ENCODE measurements at places on chromosomes 6 and 20. TPM values are rescaled to one million over a fixed set of nuclear protein-coding genes. Genes with fewer than 3 reads are reported as not detected.

GRCh38 chr6:95159557-95159956 lies 417.8 kb upstream of the MANEA start:
- no peak for DNase-seq

DNA sequence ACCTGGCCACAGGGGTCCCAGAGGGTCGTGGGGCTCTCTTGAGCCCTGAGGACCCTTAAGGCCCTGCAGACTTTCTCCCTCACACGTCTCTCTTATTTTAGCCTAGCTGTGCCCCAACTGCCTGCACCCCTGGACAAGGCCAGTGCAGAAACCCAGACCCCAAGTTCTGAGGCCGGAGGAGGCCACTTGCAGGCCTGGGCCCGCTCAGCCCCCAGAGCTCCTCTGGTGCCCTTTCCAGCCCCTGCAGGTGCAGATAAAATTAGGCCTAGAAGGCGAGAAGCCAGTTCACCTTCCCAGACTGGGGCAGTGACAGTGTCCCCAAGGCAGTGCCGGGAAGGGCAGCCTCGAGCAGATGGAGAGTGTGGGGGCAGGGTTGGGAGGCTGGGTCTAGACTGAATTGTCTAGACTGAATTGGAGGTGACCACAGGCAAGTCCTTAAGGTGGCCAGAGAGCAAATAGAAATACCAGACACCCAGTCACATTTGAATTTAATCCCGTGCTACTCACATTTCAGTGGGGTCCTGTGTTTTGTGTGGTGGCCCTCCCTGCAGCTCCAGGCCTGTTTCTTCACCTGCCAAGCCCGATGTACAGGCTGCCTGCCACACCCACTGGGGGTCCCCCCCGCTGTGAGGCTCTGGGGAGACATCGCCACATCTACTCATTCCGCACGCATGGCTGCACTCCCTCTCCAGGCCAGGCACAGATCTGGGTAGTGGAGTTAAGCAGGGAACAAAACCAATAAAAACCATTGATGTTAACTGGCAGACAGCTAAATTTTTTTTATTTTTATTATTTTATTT lies 8.6 kb upstream of the IP6K3 start:
- no peak for DNase-seq

TAAR5 gene
- polyA plus RNA-seq = not detected

GPR6 gene
- polyA plus RNA-seq = not detected

SLC2A10 gene
- polyA plus RNA-seq = 16.7 TPM

POM121L2 gene
- not detected for polyA plus RNA-seq
